ENCODE measurements at places on chromosomes 2 and 18. TPM values are rescaled to one million over a fixed set of nuclear protein-coding genes. Genes with fewer than 3 reads are reported as not detected.

GRCh38 chr2:68931799-68932198 lies 20.9 kb downstream of the GKN2 start:
- H3K4me1 ChIP-seq, result peaks cover 13% of the 10 kb centered on the region
- H3K27ac ChIP-seq, result no peak overlapping the region
- peaks cover 4% of the 10 kb centered on the region for H3K36me3 ChIP-seq
- no peak overlapping the region for H3K4me3 ChIP-seq
- DNase-seq, result peak; percentile 30

DNA sequence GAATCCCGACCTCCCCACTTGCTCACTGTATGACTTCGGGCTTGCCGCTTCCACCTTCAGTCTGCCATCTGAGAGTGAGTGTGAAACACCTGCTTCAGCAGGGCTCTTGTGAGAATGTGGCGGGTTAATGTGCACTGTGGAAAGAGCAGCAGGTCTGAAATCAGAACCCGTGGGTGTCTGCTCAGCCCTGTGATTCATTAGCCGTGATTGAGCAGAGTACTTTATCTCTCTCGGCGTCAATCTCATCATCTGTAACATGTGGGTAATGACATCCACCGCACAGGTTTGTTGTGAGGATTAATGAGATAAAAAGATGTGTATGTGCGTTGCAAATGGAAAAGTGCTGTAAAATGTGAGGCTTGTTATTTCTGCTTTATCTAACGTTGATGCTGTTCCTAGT lies 128.6 kb downstream of the LRATD1 start:
- no peaks in the 10 kb centered on the region for H3K27me3 ChIP-seq
- H3K36me3 ChIP-seq, result no peaks in the 10 kb centered on the region
- no peak overlapping the region for H3K4me3 ChIP-seq
- DNase-seq, result no peak
- H3K4me1 ChIP-seq, result peaks cover 16% of the 10 kb centered on the region

DNA sequence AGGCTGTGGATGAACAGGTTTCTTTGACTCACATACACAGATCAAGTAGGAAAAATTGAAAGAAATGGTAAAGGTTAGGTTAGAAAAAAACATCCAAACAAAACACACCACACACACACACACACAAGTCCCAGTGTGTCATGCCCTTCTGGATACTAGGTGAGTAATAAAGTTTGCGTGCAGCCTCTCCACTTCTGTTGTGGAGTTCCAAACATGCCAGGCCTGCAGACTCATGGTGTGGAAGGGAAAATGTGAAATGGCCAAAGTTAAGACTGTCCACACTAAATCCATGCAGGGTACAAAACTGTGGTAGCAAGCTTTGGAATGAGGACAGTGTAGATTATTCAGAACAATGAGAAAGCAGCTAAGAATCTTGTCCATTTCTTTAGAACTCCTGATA lies 114.6 kb downstream of the IKZF2 start:
- peaks cover 14% of the 10 kb centered on the region for H3K36me3 ChIP-seq
- no peak for DNase-seq
- H3K4me3 ChIP-seq, result no peak overlapping the region
- H3K27ac ChIP-seq, result no peak overlapping the region
- peaks cover 5% of the 10 kb centered on the region for H3K4me1 ChIP-seq

DNA sequence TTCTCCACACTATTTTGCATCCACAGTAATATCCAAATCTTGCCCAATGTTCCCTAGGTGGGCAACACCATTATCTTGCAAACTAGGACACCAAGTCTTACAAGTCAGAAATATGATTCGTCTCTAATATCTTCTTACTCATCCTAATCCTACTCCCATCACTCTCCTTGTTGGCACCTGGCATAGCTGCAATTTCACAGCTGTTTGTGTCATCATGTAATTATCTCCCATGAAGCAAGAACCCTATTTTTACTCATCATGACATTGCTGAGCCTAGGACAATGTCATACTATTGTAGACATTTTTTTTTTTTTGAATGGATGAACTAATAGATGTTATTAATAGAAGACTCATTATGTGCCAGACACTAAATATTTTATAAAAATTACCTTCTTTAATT lies 91.3 kb upstream of the CCDC141 start:
- no peaks in the 10 kb centered on the region for H3K4me1 ChIP-seq
- no peak overlapping the region for H3K4me3 ChIP-seq
- DNase-seq, result peak; percentile 6
- no peaks in the 10 kb centered on the region for H3K27me3 ChIP-seq
- no peak overlapping the region for H3K27ac ChIP-seq

DNA sequence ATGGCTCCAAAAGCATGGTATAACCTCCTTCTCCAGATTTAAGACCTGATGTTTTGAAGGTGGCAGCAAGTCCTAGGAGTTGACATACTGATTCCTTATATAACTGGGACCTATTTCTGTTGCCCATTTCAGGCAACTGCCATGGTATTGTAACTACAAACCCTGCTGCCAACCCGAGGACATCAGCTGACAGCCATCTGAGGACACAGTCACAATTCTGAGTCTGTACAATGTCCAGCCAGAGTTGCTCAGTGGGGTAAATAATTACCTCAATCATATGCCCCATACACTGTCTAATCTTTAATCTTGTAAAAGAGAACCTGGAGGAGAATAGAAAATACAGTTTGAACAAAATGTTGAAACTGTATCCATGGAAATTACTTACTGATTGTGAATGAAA lies 8.7 kb upstream of the GAREM2 start:
- no peaks in the 10 kb centered on the region for H3K27me3 ChIP-seq
- H3K4me1 ChIP-seq, result no peaks in the 10 kb centered on the region
- no peak for DNase-seq

DNA sequence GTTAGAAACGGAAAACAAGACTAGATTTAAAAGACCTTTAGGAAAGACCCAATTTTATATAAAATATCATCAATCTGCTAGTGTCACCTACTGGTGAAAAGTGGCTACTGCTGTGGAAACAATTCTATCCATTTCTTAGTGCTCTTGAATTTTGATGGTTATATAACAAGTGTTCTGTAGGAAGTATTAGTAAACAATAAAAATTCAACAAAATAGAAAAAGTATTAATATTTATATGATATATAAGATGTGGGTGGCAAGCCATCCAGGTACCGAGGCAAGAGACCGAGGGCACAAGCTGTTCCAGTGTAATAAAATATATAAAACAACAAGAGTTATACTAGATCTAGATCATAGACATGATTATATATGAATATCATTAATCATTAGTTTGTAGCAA lies 6.2 kb upstream of the TMEM87B start:
- peak; percentile 66 for DNase-seq
- no peak overlapping the region for H3K27ac ChIP-seq
- H3K36me3 ChIP-seq, result no peaks in the 10 kb centered on the region
- H3K27me3 ChIP-seq, result no peaks in the 10 kb centered on the region

- H3K27ac ChIP-seq, result no peak overlapping the region
- H3K36me3 ChIP-seq, result no peaks in the 10 kb centered on the region
- no peak overlapping the region for H3K4me3 ChIP-seq
- H3K4me1 ChIP-seq, result peaks cover 11% of the 10 kb centered on the region
- no peak for DNase-seq
Measured at GRCh38 chr2:24183366-24184069, 8.7 kb downstream of the FAM228A start.

DNA sequence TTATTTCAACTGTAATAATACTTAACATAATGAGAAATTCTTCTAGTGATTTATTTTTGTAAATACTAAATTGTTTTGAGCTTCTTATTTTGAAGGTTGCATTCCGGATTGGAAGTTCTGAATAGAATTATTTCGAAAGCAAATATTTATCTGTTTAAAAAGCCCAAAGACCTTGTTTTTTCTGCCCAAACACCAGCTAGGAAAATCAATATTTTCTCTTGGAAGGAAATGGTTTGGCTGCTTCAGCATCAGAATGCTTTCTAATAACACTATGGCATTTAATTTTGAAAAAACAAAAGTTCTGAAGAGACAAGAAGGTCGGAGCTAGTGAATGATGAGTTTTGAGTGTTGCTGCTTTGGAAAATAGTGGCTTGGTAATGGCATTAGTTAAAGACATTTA lies 303.9 kb upstream of the KCNJ3 start:
- no peak overlapping the region for H3K4me3 ChIP-seq
- no peaks in the 10 kb centered on the region for H3K36me3 ChIP-seq
- no peak overlapping the region for H3K27ac ChIP-seq
- peaks cover 22% of the 10 kb centered on the region for H3K27me3 ChIP-seq
- DNase-seq, result no peak

GRCh38 chr2:19667085-19667484 lies 234.7 kb downstream of the TTC32 start:
- no peaks in the 10 kb centered on the region for H3K36me3 ChIP-seq
- no peaks in the 10 kb centered on the region for H3K27me3 ChIP-seq
- peak; percentile 59 for DNase-seq
- H3K4me1 ChIP-seq, result no peaks in the 10 kb centered on the region

DNA sequence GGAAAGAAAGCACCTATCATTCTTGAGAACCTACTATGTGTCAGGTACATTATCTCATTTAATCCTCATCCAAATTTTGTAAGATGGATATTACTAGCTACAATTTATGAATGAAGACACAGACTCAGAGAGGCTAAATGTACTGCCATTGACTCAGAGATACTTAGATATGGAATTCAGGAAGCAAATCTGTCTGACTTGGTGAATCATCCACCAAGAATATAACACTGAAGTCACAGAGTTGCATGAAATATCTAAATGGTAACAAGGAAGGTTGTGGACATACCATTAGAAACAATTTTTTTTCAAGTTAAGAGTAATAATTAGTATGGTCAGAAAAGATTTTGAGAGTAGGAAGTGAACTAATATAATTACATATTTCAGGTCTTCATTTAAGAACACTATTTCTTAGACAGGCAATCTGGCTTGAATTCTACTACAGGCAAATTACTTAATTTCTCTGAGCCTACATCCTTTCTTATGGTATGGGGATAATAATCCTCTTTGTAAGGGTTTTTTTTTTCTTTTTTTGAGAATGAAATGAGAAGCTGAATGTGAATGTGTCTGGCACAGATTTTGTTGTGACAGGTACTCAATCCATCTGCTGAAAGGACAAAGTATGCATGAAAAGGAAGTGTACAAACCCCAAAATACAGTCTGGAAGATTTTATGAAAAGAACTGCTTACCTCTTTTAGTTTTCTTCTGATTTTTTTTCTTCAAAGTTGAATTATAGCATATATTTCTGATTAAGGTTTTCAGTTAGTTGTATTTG lies 14.8 kb upstream of the C2orf66 start:
- peaks cover 6% of the 10 kb centered on the region for H3K4me1 ChIP-seq
- peaks cover 7% of the 10 kb centered on the region for H3K36me3 ChIP-seq
- H3K27me3 ChIP-seq, result no peaks in the 10 kb centered on the region
- H3K27ac ChIP-seq, result no peak overlapping the region

DNA sequence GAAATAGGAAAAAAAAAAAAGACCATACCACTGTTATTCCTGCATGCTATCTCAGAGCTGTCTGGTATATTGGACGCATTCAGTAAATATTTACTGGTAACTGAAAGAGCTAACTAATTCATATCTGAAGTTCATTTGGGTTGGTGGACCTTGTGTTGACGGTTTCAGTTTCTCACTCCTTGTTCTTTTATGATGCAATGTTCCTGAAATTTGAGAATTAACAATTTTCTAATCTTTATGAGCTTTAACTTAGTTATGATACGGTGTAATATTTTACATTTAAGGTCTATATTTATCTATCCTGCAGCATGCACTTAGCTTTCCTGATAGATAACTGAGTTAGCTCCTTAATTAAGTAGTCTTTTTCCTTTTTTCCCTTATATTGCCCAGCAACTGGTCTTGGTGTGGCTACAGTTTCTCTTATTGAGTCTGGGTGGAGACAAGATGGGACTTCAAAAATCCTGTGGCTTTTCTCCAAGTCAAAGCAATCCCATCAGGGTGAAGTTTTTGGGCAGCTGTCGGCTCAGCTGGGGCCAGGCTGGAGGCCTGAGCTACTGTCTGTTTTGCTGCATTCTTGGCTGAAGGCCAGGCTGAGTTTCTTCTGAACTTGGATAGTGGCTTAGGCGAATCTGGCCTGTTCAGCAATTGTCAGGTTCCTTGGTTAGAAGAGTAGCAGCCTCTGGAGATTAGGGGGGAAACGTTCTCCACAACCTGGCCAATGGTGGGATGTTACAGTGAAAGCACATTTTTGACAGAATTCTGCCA lies 78.4 kb upstream of the MEX3C start:
- H3K27ac ChIP-seq, result no peak overlapping the region
- no peaks in the 10 kb centered on the region for H3K27me3 ChIP-seq
- peak; percentile 38 for DNase-seq
- H3K36me3 ChIP-seq, result no peaks in the 10 kb centered on the region

DNA sequence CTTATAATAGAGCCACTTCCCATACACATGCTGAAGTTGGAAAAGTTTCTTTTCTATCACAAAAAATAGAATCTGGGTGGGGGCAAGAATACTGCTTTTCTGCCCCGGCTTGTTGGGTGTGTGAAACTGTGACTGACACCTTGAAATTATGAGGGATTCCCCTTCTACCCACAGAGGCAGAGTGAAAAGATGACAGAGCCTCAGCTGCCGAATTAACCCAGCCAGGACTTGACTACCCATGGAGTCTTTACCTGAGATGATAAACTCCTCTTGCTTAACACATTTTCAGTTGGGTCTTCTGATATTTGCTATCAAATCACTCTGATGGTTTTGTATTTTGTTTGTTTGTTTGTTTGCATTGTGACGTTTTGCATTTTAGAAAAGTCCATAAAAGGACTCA lies 66.0 kb upstream of the PMAIP1 start:
- no peaks in the 10 kb centered on the region for H3K4me1 ChIP-seq
- no peak overlapping the region for H3K4me3 ChIP-seq

GRCh38 chr2:33106115-33106514 lies 159.4 kb downstream of the LTBP1 start:
- H3K36me3 ChIP-seq, result no peaks in the 10 kb centered on the region
- H3K4me1 ChIP-seq, result peaks cover 33% of the 10 kb centered on the region
- no peaks in the 10 kb centered on the region for H3K27me3 ChIP-seq
- H3K27ac ChIP-seq, result no peak overlapping the region

- DNase-seq, result no peak
- H3K27me3 ChIP-seq, result no peaks in the 10 kb centered on the region
- H3K27ac ChIP-seq, result no peak overlapping the region
Measured at GRCh38 chr2:71474744-71475397, 21.5 kb downstream of the DYSF start.

- no peak overlapping the region for H3K4me3 ChIP-seq
- peak; percentile 66 for DNase-seq
- no peaks in the 10 kb centered on the region for H3K27me3 ChIP-seq
- H3K4me1 ChIP-seq, result peaks cover 14% of the 10 kb centered on the region
- H3K27ac ChIP-seq, result peak overlapping the region; percentile 36
- peaks cover 6% of the 10 kb centered on the region for H3K36me3 ChIP-seq
Measured at GRCh38 chr2:209629597-209629996, 142.0 kb upstream of the UNC80 start.

- no peak overlapping the region for H3K27ac ChIP-seq
- H3K36me3 ChIP-seq, result no peaks in the 10 kb centered on the region
- DNase-seq, result no peak
- H3K27me3 ChIP-seq, result no peaks in the 10 kb centered on the region
- peaks cover 7% of the 10 kb centered on the region for H3K4me1 ChIP-seq
Measured at GRCh38 chr18:61637319-61637718, 255.5 kb downstream of the RNF152 start.

Gene CCDC195
- total RNA-seq, result not detected

Gene SKA1
- total RNA-seq, result 7.8 TPM

Gene MPV17
- 104 TPM for total RNA-seq

Gene BIN1
- 29.6 TPM for total RNA-seq

Gene CPO
- not detected for total RNA-seq

Gene ARPC2
- total RNA-seq, result 284 TPM

Gene RGPD4
- total RNA-seq, result 0.14 TPM

Gene PLB1
- 0.91 TPM for total RNA-seq

Gene DBI
- 104 TPM for total RNA-seq

Gene SGPP2
- 47.4 TPM for total RNA-seq

Gene RIT2
- total RNA-seq, result not detected

Gene GCA
- 1.9 TPM for total RNA-seq

Gene APOB
- total RNA-seq, result not detected

Gene MAPK4
- not detected for total RNA-seq
